ENCODE measurements at places on chromosomes 12 and 14.
A peak's percentile ranks its signal among the peaks of the same experiment; 100 is the strongest.

- DNase-seq, result no peak
Measured at GRCh38 chr14:39446131-39446744, 14.0 kb upstream of the FBXO33 start.

DNA sequence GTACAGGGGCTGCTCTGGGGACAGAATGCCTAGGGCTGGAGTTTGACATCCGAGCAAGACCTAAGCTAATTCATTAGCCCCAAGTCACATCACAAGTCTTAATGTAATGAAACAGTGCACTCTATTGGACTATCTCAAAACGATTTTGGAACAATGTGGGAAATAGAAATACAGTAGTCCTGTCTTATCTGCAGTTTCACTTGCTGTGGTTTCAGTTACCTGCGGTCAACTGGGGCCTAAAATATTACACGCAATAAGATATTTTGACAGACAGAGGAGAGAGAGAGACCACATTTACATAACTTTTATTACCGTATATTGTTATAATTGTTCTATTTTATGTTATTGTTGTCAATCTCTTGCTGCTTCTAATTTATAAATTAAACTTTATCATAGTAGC lies 21.1 kb downstream of the MOAP1 start:
- DNase-seq, result no peak

DNA sequence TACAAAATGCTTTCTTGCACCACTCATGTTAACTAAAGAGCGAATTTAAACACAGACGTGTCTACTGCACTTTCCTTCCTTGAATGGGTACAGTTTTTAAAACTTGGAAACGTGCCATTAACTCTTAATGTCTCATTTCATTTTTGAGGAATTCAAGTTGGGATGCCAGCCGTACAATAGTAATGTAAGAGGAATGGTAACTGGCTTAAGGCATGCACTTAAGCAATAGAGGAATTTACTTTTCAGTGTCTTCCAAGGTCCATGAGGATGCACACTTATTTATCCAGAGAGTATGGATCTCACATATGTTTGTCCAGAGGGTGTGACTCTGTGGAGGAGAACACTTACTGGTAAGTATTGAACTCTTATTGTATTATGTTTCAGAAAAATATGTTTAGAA lies 52.9 kb downstream of the PPP4R4 start:
- DNase-seq, result no peak

- no peak for DNase-seq
Measured at GRCh38 chr12:72075401-72075800, 136.8 kb downstream of the TPH2 start.

GRCh38 chr14:78319887-78320635 lies 149.9 kb downstream of the NRXN3 start:
- no peak for DNase-seq

GRCh38 chr12:29050503-29050902 lies 98.6 kb upstream of the FAR2 start:
- DNase-seq, result no peak

- DNase-seq, result no peak
Measured at GRCh38 chr12:83005534-83006197, 319.0 kb downstream of the TMTC2 start.

- DNase-seq, result no peak
Measured at GRCh38 chr12:57489157-57489641, 1.3 kb downstream of the MARS1 start.

DNA sequence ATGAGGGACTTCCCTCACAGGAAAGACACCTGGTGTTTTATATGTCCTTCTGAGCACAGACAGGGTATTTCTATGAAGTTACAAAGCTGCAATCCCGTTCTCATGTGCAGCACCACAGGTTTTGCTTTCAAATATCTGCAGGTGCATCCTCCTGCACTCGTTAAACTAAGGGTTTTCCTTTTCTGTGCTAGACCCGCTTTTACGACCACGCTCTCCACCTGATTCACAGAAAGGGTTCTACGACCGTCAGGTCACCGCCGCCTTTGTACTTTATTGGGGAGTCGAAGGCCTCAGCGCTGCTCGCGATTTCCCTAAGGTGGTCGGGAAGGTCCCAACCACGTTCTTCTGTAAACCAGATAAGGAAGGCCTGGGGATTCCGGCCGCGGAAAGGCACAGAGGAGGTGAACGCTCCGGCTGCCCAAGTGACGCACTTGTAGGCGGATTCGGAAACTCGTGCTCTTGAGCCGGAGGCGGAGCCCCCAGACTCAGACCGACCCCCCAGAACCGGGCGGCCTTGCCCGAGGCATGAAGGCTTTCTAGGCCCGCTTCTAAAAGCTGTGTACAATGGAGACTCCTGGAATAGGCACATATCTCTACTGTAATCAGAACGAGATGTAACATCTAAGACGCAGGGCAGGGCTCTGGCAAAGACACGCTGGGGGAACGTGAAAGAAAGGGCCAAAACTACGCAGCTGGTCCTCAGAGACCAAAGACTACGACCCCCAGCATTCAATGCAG lies 995 bp upstream of the HSP90B1 start:
- DNase-seq, result peak; percentile 97

- no peak for DNase-seq
Measured at GRCh38 chr14:99672506-99673304, 11.4 kb upstream of the CYP46A1 start.

- no peak for DNase-seq
Measured at GRCh38 chr12:120892265-120892664, 11.9 kb downstream of the SPPL3 start.

- no peak for DNase-seq
Measured at GRCh38 chr12:116887244-116887643, 6.0 kb upstream of the HRK start.

DNA sequence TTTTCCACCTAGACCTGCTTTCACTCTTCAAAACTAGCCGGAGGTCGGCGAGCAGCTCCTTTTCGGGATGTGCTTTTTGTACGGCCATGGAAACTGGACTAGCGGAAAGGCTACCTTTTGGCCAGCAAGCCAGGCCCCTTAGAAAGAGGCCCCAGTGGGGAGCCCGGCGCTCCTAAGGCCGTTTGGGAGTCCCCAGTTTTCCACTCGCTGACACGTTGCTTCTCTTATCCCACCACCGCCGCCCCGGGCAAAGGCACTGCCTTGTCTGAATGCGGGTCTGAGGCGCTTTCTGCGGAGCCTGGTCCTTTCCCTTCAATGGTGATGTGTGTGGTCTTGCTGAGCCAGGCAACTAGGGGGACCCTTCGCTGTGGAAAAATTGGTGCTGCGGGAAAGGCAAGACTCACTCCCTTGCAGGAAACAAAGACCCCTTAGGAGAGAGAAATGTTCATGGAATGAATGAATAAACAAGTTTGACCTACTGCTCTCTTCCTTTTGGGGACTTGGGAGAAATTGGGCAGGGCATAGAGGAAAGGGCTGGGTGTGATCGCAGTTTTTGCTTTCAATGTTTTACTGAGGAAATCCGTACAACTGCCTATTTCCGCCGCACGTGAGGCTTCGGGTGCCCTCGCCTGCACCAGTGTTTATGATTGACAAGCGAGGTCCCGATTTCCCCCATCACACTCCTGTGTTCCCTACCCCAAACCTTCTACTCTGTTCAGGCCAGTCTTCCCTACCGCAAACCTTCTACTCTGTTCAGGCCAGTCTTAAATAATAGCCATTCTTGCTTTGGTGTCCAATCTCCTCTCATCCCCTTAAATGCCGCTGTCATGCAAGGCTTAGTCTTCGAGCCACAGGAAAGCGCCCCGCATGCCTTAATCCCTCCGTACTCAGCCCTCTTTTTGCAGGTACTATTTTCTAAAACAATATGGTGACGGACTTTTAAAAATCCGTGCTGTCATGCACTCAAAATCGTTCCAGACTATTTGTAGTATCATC lies 1.0 kb upstream of the SLC38A2 start:
- DNase-seq, result peak; percentile 53

- peak; percentile 27 for DNase-seq
Measured at GRCh38 chr12:67662910-67663538, 14.5 kb downstream of the DYRK2 start.

DNA sequence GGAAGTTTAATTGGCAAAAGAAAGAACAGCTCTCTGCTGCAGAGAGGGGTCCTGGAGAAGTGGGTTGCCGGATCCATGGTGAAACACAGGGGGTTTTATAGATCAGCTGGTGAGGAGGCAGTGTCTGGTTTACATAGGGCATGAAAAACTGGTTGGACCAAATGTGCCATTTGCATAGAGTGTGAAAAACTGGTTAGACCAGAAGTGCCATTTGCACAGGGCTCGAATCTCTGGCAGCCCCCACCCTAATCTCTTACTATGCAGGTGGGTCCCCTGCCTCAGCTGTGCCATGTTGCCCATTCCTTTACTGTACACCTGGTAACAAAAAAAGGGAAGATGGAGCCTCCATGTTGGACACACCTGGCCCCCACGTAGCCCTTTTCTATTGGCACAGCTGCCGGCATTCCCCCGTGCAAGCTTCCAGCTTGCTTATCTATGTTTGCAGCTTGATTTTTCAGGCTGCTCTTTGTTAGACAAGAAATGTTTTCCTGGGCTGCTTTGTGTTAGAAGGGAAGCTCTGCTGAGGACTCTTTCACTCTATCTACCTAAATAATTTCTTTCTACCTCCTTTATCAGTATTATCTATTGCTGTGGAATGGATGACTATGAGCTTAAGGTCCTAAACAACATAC lies 61.1 kb upstream of the TMEM132D start:
- no peak for DNase-seq

DNA sequence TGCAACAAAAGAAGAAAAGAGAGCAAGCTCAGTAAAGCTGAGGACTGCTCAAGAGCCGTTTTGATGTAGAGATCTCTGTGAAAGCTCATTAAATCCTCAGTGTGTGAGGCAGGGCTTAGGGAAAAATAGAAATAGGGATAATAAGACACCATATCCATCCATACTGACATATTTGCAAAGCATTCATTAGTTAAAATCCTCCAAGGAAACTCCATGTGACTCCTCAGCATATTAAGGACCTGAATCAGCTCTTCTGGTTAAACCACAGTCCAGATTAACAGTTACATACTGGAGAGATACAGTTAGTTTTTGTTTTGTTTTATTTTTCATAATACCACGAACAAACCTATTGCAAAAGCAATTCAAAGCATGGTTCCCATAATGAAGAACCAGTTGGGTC lies 288.2 kb downstream of the PAWR start:
- no peak for DNase-seq

GRCh38 chr14:31025367-31026076 lies at the start of gene AP4S1:
TSS of gene AP4S1 (plus strand) at chr14:31025649. CDS start at chr14:31066197, 40,548 bp downstream.
- peak; percentile 45 for DNase-seq

DNA sequence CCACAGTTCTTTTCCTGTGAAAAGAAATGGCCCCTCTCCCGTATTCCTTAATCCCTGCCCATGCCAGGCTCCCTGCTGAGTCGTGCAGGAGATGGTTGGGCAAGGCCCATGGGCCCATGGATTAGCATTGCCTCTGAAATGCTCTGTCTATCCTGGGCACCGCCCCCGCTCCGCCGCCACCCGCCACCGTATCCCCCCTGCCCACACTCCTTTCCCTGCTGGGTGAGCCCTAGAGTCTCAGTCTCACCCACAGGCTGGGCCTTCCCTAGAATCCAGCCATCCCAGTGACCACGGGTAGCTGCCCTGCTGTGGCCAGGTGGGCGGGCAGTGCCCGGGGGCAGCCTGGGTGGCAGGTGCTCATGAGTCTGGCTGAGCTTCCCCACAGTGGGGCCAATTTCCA lies 50.6 kb downstream of the TSPAN11 start:
- DNase-seq, result no peak

GRCh38 chr12:103369929-103370328 lies 125.8 kb downstream of the C12orf42 start:
- DNase-seq, result no peak

GRCh38 chr12:53061404-53062010 lies 11.6 kb downstream of the TNS2 start:
- no peak for DNase-seq

DNA sequence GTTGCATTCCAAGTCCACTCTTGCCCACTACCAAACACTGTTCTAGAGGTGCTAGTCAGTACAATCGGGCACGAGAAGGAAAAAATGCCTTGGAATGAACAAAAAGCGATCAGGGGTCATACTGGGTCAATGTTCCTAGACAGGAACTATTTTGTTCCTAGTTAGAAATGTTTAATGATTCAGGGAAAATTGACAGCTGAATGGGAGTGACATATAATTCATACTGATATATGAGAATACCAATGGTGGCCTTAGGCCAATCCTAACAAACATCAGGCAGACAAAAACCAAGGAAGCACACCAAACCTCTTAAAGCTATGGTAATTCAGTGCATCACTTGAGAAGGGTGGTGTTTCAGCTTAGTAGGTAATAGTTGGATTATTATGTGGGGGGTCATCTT lies 51.1 kb downstream of the ANAPC7 start:
- no peak for DNase-seq

DNA sequence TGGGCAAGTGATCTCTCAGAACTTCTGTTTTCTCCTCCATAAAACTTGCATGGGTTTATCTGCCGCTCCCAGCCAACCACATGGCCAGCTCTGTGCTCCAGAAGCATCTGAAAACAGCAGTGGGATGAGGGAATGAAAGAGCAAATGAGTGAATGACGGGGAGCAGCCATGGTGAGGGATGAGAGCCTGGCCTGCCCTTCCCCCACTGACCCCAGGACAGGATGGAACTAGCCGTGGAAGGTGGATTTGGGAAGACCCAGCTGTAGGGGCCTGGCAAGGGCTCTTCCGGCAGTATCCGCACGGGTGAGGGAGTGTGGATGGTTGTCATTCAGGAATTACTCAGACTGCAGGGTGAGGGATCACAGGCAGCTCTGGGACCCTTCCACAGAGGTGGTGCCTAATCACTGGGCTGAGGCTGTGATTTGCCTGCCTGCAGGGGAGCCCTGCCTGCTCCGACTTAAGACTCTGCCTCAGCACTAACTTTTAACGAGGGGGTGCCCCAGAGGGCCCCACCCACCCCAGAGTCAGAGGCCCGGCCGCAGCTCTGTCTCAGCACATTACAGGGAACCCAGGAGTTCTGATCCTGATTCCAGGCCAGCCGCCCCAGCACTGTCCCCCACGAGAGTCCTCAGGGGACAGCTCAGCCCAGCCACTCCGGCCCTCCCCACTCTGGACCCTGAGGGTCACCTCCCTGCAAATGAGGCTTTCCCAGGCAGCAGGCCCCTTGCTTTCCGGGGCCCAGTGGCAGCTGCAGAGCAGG lies 136.8 kb upstream of the C14orf180 start:
- DNase-seq, result no peak

- no peak for DNase-seq
Measured at GRCh38 chr14:22689199-22689598, 45.0 kb upstream of the OR6J1 start.

DNA sequence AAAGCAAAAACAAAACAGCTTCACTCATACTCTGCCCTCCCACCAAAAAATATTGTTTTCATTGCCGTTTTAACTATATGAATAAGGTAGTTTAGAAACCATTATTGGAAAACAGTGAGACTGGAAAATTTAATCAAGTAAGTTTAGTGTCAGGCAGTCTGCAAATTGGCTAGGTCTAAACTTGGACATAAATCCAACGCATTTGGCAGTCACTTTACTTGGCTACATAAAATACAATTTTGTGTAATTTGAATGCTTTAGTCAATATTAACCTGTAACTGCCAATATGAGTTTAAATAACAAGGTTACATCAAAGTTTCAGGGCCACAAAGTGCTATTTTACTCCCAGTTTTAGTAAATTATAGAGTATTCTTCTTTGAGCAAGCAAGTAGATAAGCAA lies 202.3 kb upstream of the SLC38A2 start:
- no peak for DNase-seq
